ENCODE measurements at places on chromosomes 2 and 18.

GRCh38 chr2:45311559-45311958, 299.5 kb downstream of the SRBD1 start:
- no peak for DNase-seq

DNA sequence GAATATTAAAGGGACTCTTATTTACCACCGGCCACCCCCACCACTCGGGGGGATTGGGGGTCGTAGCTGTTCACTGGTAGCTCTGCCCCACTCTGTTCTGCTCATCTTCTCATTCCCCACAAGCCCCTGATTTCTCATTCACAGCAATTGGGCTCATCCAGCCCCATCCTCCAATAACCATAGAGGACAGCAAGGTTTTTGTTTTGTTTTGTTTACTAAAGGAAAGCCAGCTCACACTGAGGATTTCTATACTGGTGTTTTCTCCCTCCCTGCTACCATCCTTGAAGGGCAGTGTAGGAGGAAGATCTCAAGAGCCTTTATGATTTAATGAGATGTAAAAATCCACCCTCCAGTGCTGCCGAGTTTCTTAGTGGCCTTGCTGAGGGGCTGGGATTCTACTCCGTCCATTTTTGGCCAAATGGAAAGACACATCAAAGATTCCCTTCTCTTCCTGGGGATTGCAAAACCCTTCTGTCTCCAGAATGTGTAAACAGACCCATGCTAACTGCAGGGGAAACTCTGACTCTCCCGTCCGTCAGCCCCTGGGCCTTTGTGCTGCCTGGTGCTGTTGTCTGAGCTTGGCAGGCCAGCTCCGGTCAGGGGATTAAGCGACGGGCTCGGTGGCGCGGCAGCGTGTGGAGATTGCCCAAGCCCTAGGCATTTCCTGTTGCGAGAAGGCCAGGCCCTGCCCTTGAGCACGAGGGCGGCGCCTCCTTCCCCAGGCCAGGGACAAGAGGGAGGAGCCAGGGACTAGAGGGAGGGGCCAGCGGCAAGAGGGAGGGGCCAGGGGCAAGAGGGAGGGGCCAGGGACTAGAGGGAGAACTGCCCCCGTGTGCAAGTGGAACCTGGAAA, 165.0 kb downstream of the ANTXR1 start:
- peak; percentile 98 for DNase-seq

GRCh38 chr2:154158101-154158500, 286.4 kb downstream of the GALNT13 start:
- no peak for DNase-seq

GRCh38 chr18:11947214-11948191, 33.8 kb upstream of the IMPA2 start:
- peak; percentile 67 for DNase-seq

GRCh38 chr18:33838054-33838453, 260.0 kb downstream of the ASXL3 start:
- DNase-seq, result no peak

DNA sequence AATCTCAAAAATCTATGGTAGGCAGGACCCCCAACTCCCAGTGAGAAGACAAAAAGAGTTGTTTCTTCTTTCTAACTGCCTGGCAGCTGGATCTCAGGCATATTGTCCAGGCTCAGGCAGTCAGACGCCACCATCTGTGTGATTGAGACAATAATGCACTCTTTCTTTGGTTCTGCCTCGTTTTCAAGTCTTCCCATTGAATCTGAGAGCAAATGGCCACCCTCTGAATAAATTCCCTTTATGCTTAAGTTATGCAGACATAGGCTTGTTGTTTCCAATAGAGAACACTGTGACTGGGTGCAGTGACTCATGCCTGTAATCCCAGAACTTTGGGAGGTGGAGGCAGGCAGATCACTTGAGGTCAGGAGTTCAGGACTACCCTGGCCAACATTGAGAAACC, 15.3 kb upstream of the CD207 start:
- no peak for DNase-seq

GRCh38 chr2:65031341-65032018, 24.7 kb upstream of the CEP68 start:
- DNase-seq, result no peak

- no peak for DNase-seq
Observed at GRCh38 chr2:126749537-126749936, 93.6 kb downstream of the GYPC start.

GRCh38 chr18:52426041-52426440, 86.0 kb downstream of the DCC start:
- DNase-seq, result no peak

DNA sequence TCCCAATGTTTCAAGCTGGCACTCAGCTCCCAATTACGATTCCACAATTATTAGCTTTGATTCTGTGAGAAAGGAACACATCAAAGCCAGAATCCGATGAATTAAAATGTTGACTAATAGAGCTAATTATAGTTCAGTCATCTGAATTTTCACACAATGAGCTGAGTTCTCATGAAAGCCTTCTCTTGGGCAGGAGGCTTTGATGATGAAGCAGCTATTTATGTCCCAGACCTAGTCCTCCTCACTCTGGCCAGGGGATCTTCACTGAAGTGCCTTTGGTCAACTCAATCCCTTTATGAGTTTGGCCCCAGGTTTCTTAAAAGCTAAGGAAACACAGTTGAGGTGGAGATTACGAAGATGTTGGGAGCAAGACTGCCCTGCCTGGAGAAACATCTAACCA, 74.7 kb upstream of the PPM1B start:
- DNase-seq, result no peak

DNA sequence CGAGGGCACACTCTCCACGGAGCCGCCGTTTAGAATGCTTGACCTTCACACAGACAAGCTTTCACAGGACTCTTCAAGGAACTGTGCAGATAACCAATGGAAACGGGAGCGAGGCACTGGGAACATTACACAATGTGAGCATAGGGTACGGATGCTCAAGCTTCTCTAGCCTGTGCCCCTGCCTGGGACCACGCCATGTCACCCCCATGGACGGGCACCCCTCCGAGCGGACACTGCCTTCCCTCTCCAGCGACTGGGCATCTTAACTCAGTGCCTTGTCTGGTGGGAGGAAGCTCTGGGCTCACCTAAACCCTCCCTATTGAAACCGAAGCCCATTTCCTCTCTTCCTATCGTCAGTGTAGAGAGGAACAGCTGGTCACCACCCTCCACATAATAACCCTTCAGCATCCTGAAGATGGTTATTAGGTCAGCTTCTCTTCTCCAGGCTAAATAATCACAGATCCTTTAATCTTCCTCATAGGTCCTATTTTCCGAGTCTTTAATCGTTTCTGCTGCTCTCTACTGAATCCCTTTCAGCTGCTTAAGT, 626.7 kb downstream of the GALR1 start:
- DNase-seq, result no peak

GRCh38 chr2:173968551-173968950, 3.4 kb upstream of the SP3 start:
- DNase-seq, result no peak

GRCh38 chr2:60652832-60653340, 99.4 kb upstream of the BCL11A start:
- peak; percentile 33 for DNase-seq

DNA sequence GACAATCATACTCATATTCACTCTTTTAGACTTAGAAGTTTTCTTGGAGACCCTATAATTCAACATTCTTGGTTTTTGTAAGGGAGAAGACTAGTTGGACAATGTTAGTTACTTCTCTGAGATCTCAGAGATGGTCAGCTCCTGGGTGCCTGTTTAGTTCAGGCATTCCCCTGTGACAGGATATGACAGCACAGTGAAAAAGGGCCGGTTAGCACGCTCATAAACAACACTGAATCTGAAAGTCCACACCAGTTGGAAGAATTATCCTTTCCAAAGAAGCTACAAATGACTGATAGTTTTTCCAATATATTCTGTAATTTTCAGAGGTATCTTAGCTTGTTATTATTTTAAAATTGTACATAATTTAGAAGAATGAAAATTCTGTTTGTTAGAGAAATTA, 75.7 kb downstream of the ADAM23 start:
- DNase-seq, result no peak

DNA sequence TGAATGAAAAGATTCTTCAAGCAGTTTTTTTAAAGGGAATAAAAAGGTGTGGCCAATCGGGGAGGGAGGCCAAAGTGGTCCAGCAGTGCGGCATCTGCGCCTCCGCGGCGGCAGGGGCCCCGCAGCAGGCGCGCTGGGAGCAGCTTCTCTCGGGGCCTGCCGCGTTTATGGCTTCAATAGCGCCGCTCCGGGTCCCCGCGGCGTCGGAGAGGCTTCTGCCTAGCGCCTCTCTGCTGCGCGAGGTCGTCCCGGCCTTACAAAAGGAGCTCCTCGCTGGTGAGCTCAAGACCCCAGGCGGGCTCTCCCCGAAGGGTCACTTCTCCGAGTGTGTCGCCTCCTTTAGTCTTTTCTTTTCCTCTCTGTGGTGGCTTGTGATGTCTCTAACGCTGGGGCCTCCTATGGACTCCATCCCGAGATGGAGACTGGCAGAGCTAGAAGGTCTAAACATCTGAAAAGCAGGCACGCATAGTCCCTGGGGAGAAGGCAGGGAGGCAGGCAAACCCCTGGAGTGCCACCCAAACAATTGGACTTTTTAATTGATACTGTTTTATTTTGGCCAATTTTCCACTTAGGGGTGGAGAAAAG, 67.1 kb downstream of the SUMO1 start:
- no peak for DNase-seq

- no peak for DNase-seq
Observed at GRCh38 chr2:112583497-112584133, 794 bp upstream of the CHCHD5 start.

GRCh38 chr18:2394684-2395083, 176.6 kb downstream of the METTL4 start:
- no peak for DNase-seq

DNA sequence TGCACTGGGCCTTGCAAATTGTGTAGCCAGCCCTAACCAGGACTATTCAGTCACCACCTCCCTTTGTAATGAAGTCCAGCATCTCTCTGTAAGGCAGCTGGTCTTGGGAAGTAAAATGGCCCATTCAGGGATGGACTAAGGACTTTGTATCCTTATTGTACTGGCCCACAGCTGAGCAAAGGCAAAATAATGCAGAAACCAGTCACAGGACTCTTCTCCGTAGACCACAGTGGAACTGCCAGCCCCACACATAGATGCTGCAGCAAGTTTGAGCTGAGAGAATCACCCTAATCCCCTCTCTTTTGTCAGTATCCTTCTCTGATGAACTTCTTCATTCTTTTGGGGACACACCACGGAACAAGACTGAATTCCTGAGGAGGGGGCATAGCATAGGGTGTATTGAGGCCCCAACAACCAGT, 73.6 kb upstream of the RTN4 start:
- no peak for DNase-seq

DNA sequence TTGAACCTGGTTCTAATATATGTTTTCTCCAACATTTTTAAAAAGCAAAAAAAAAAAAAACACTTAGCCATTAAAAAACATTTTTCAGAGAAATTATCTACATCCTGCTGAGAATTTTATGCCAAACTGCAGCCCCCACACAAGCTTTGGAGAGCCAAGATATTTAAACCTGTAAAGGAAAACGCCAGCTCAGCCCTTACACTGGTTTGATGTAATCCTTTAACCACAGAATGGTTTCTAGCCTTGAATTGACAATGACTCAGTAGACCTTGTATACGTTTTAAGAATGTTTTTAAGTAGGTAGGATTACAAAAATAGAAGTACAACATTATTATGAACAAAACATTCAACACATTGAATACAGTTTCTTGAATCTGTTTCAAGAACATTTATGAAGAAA, 113.6 kb downstream of the BABAM2 start:
- DNase-seq, result no peak

DNA sequence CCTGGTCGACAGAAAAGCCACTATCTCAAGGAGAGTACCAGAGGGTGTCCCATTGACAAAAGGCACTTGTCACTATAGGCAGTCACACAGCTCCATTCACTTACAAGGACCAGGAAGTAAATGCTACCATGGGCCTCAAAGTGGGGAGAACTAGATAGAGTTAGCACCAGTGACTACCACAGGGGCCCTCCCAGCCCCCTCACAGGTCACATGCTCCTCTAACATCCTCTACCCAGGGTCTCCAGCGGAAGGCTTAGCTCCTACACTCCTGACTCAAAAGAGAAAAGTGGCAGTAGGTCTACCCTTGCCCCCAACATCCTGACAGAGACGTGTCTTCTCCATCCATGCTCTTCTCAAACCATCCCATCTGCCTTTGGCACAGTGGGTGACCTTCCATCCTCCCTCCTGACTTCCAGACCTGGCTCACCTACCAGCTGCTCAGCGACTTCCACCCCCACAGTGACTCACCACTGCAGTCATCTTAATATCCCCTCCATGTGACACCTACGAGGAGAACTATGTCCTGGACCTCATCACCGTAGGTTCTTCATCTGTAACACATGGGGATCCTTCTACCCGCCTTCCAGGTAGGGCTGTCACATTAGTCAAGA, 5.6 kb upstream of the DNMT3A start:
- DNase-seq, result no peak

DNA sequence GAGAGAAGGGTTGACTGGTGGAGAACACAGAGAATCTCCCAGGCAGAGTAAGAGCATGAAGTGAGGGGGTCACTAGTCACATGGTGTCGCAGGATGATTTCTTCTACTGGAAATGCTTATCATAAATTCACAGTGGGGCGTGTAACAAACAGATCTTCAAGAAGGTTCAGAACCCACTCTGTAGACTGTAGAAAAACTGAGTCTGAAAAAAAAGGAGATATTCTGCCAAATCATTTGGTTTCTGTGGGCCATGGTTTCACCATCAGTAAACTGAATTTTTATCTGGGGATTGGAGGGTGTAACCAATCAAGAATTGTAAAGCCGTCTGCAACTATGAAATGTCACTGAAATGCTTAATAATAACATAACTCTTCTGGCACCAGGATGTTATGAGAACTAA, 15.0 kb downstream of the TPGS2 start:
- no peak for DNase-seq

GRCh38 chr2:134379722-134380121, 125.8 kb downstream of the MGAT5 start:
- DNase-seq, result no peak

GRCh38 chr2:126723281-126723815, 67.4 kb downstream of the GYPC start:
- no peak for DNase-seq

DNA sequence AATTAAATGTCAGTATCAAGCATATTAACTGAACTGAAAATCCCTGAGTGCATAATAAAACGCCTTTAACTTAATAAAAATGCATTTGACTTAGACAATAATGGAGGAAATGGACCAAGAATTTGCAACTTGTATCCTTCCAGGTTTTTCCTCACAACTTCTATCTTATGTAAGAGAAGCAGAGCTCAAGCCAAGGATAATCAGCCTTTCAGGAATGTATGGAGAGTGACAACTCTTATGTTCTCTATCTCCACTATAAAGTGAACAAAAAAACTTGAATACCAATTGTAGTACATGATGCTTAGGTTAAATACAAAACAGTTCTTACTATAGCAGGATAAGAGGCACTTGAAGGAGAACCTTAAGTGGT, 64.8 kb upstream of the CYP26B1 start:
- DNase-seq, result no peak

GRCh38 chr2:52874466-52875106, 893.0 kb upstream of the CHAC2 start:
- DNase-seq, result no peak

DNA sequence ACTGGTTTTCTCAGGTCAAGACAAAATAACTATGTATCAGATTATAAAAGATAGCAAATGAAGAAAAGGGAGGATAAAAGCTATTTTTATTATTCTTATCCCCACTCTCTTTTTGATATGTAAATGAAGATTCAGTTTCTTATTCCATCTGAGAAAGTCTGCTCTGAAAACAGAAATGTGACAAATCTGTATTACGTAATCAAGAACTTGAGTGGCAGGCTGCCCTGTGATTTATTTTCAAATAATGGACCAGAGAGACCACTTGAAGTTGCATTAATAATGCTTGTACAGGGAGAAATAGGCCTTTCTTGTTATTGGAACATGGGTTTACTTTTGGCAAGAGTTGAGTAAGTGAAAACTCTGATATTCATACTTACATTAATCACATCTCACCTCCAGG, 727.4 kb downstream of the DPP10 start:
- no peak for DNase-seq

Data from SJCRH30 (cell line).